ENCODE measurements at places on chromosomes 4 and X.

DNA sequence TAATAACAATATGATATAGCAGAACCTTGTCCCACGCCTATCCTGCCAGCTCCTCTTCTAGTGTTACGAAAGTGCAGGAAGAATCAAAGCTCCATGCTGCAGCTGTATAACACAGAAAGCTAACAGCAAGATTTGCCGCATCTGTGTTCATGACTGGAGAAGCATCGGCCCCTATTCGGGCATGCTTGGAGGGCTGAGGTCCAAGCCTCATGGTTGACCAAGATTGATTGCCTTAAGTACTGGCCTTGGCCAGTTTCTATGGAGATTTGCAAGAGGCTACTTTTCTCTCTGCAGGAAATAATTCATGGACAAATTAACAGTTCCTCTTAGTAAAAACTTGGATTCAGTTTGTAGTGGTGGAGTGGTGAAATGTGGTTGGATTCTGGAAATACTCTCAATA, 12.9 kb upstream of the NDP start:
- DNase-seq = no peak

GRCh38 chr4:52173470-52174045, 122.5 kb downstream of the SPATA18 start:
- no peak for DNase-seq

GRCh38 chr4:57109847-57110639, at the start of gene IGFBP7:
Gene IGFBP7, minus strand, starts transcription at chr4:57110385. Its CDS starts 34 bp downstream, at chr4:57110351.
- no peak for DNase-seq

DNA sequence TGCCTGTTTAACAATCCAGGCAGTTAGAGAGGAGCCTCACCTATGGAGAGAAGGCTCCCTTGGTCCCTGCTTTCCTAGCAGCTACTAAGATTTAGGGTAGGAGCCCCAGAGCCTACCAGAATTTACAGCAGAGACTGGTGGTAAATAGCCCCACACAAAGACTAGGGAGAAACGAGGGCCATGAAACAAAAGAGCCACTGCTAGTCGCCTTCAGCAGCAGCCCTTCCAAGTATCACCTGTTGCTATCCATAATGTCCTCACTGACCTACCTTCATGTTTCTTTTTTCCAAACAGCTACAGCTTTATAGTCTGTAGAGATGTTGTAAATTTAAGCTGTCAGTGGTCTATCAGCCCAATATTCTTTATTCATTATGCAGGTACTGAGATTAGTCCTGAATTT, 25.3 kb downstream of the ARHGEF6 start:
- DNase-seq = no peak

DNA sequence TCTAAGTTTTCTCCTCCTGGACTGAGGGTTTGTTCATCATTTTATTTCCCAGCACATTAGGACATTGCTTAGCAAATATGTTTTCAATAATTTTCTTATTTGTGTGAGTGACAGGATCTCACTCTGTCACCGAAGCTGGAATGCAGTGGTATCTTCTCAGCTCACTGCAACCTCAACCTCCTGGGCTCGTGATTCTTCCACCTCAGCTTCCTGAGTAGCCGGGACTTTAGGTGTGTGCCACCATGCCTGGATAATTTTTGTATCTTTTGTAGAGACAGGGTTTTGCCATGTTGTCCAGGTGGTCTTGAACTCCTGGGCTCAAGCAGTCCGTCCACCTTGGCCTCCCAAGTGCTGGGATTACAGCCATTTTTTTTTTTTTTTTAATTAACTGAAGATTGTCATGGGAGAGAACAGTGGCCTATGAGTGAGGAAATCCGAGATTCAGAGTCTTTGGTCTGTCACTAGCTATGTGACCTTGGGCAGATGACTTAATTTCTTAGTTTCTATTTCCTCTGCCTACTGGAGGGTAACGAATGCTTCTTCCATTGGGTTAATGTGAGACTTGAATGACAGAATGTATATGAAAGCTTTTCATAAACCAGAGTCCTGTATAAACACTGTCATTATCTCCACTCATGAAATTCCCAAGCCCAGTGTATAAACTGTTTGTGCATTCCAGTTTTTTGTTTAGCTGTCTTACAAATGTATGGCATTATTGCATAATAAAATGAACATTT, 23.9 kb downstream of the MOB1B start:
- no peak for DNase-seq

Data from T-helper 1 cell (primary cell).